AG10803 (cell line): ENCODE measurements at places on chromosomes 7 and 10.

DNA sequence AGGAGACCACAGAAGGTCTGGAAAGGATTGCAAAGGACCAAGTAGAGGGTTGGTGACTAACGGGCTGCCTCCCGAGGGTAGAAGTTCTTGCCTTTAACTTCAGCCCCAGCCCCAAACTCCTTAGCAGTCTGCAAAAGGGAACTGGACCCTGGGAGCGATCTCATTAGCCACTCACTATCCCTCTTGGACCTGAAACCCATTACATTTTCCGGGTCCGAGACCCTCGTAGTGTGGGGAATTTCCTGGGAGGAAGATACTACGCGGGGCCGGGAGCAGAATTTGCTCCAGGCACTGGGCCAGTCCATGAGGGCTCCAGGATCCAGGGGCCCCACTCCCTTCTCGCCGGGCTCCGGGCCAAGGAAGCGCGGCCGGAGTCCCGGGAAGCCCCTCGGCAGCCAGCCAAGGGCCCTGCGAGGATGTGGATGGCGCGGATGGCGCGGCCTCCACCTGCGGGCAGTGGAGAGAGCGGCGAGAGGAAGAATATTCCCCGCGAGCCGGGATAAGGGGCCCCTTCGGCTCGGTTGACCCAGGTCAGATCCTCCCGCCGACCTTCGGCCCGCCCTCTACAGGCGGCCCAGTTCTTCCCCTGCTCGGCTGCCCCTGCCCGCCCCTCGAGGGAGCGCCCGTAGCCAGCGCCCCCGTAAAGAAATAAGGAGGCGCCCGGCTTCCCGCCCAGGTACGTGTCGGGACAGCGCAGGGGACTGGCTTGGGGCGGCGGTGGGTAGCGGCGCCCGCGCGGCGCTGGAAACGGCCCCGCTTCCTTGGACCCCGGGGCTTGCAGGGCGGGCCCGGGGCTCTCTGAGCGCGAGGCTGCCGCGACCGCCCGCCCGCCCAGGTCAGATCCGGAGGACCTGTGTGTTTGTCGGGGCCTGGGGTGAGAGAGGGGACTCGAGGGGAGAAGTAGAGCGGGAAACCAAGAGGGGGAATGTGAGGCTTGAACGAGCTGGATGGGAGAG, at the start of gene MYO3A:
MYO3A (plus strand) TSS at position 577 of the 956 bp plus-strand sequence. CDS start 17,882 bp downstream, outside the sequence.
- no peak for DNase-seq

DNA sequence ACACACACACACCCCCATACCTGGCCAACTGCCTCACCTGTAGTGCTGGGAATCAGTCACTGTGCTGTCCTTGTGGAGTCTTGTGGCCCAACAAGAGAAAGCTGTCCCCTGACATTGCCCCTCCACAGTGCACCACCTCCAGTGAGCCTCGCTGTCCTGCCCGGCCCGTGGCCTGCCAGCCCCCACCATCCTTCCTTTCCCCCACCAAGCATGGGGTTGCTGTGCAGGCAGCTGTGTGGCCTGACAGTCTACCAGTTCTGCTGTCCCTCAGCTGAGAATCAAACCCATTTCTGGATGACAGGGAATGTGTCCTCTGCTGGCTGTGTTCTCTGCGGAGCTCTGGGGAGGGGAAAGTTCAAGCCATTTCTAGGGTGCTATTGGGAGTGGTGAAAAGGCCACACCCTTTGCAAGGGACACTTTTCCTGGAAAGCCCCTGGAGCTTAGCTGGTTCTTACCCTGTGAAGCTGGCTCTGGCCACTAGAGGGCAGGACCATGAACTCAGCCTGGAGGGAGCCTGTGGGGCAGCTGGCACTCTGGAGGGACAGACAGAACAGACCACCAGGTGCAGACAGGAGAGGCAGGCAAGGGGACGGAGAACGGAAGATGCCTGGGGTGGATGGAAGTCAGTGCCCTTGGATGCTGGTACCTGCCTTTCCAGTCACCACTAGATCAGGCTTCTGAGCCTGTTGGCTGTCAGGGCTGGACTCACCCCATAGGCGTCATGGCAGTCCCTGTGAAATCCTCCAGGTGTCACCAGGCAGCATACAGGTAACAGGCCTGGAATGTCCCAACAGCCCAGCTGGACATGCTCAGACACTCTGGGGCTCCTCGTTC, 10.5 kb upstream of the MTPAP start:
- DNase-seq, result peak; percentile 37

DNA sequence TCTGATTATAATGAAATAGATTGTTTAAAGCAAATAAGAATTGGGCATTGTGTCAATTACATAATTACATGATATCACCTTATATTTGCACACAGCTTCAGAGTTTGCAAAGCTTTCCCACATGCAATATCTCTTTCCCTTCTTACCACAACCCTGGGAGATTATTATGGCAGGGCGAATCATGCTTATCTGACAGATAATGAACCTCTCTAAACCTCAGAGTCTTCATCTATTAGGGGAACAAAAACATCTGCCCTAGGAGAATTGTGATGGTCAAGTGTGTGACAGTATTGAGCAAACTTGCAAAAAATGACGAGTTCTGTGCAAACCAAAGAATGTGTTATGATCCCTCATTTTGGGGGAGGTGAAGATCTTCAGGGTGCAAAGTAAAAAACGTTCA, 90.0 kb downstream of the MYOF start:
- DNase-seq, result no peak

DNA sequence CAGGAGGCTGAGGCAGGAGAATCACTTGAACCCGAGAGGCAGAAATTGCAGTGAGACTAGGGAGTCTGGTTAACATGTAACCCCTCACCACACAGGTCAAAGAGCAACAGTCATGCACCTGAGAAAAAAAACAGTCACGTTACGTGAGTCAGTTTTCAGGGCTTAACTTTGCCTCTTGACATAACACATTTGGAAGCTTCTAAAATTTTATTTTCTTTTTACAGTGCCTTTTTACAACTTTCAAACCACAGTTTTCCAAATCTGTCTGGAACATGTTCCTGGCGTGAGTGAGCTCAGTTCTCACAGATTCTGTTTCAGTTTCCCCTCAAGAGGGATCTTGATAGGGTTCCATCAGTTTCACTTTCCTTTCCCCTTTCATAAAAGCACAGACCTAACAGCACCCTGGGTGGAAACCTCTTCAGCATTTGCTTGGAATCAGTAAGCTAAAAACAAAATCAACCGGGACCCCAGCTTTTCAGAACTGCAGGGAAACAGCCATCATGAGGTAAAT, 4.4 kb downstream of the IFIT3 start:
- DNase-seq, result peak; percentile 71

DNA sequence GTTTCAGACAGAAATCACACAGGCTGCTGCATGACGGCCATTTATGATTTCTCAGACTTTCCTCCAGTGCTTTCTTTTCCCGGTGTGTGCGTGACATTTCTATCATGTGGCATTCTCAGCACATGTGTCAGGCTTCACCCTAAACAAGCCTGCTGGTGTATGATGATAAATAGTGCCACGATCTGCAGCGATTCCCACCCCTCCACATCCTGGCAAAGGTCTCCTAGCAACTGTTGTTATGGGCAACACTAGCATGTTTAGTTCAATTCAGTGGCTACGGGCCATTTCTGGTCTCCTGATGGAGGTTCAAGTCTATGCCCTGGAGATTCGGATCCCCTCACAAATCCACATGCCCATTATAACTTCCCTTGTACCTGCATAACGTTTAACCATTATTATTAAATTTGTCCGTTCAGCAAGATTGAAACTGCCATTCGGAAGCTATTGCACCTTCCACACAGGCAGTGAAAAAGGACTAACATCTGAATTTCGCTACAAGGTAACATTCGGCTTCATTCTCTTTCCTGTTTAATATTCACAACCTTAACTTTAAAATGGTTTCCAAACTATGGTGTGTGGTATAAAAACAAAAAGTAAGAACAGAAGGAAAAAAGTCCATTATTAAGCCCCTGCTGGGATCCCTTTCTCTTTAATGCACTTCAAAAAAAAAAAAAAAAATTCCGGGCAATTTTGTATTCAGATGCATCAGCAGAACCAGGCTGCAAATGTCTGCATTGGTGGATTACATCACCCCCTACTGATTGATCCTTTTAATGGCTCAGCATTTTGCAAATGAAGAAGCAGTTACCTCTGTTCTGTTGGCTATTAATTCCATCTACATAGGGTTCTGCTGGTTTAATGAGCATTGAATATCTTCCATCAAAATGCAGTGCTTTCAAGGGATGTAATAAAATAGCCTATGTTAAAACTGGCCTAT, 90.2 kb downstream of the FRMD4A start:
- peak; percentile 8 for DNase-seq

DNA sequence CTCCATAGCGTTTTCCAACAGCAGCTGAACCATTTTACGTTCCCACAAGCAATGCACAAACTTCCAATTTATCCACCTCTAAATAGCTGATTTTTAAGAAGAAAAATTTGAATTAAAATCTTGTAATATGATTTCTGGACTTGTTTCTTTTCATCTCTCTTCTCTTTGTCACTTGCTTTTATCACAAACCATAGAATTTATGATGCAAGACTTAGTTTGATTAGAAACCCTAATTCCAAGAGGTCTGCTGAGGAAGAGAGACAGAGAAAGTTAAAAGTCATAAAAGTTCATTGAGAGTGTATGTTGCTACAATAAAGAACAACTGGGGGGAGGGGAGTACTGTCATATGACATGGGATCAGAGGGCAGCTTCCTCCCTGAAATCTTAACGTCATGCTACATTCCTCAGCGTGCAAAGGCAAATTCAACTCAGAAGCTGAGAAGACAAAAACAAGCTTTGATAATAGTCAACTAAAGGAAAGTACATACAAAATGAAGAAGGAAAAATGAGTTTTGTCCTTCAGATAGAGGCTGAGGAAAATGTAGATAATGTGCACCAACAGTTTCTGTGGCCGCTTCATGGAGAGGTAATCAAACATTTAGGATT, 18.4 kb upstream of the CUBN start:
- DNase-seq, result no peak

GRCh38 chr7:142440219-142440905, 182.5 kb upstream of the PRSS58 start:
- DNase-seq, result peak; percentile 82

DNA sequence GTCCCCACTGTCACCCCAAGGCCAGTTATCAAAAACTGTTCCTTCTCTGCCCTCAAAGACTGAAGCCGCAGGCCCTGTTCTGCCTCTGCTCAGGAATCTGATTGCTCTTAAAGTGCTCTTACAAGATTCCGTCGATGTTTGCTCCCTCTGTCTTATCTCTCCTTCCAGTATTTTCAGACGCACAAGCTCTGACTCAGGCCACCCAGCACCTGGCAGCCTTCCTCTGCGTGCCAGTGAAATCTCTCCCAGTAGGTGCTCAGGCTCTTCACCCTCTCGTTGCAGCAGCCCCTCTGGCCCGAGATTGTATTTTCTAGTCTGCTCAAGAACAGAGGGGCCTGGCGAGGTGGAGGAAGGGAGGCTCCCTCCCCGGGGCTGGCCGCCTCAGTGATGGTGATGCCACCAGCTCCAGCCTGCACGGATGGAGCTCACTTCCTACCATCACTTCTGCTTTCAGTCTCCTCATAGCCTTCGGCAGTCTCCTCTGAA, 276.2 kb downstream of the USP6NL start:
- no peak for DNase-seq

- peak; percentile 19 for DNase-seq
Observed at GRCh38 chr7:137446025-137446424, 102.5 kb upstream of the PTN start.

DNA sequence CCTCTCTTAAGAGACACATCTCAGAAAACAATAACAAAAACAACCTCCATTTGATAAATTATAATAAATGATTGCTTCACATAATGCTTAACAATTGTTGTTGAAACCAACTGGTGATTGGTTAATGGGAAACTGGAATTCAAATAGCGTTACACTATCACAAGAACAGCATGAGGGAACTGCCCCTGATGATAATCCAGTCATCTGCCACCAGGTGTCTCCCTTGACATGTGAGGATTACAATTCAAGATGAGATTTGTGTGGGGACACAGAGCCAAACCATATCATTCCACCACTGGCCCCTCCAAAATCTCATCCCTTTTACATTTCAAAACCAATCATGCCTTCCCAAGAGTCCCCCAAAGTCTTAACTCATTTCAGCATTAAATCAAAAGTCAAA, 375.9 kb downstream of the BMPER start:
- DNase-seq, result peak; percentile 3

GRCh38 chr10:79380125-79380945, 33.1 kb downstream of the PPIF start:
- DNase-seq, result peak; percentile 83

DNA sequence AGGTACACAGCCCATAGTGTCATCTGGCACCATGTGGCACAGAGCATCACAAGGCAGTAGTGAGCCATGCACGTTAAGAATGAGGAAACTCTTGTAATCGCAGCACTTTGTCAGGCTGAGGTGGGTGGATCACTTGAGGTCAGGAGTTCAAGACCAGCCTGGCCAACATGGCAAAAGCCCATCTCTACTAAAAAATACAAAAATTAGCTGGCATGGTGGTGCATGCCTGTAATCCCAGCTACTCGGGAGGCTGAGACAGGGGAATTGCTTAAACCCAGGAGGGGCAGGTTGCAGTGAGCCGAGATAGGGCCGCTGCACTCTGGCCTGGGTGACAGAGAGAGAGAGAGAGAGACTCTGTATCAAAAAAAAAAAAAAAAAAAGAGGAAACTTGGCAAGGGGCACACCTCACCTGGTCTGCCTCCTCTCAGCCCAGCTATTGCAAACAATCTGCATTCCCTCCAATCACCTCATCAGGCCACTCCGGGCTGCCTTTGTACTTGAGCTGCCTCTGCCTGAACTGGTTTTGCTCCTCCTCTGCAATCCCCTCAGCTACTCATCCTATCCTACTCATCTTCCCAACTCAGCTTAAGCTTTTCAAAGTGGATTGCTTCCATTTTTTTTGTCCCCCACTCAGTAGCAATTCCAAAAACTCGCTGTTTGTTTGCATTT, 46.0 kb upstream of the OPTN start:
- DNase-seq, result no peak

GRCh38 chr7:137658190-137658900, 188.4 kb downstream of the DGKI start:
- DNase-seq, result no peak

DNA sequence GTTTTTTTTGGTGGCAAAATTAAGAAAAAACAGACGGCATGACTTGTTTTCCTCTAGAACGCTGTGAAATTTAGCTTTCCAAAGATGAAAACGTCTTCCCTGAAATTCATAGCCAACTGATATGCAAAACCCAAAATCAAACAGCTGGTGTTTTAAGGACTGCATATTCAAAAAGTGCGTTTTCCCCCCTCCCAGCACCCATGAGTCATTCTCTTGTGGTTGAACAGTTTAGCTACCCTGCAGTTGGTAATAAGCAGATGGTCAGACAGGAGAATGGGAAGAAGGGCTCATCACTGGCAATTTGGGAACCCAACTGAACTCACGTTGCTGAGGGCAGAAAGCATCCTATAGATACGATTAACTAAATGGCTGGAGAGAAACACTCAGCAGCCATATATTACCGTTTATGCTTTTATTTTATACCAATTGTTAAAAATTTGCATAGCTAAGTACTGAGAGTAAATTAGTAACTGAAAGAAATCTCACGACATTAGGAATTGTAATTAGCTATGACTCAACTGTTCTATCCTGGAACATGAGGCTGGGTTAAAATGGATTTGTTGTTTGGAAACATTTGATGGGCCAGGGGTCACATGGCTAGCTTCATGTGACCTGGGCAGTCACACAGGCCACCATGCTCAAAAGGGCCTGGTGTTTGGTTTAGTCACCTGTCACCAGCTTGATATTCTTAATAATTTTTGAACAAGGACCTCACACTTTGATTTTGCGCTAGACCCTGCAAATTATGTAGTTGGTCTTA, 343.1 kb downstream of the PHTF2 start:
- peak; percentile 84 for DNase-seq
